Skin of body (tissue), 3 donors: ENCODE measurements at places on chromosomes 6 and 20.
A peak's percentile ranks its signal among the peaks of the same experiment; 100 is the strongest.

GRCh38 chr6:122187186-122187585 is 212.3 kb upstream of the HSF2 start:
- no peak for DNase-seq

DNA sequence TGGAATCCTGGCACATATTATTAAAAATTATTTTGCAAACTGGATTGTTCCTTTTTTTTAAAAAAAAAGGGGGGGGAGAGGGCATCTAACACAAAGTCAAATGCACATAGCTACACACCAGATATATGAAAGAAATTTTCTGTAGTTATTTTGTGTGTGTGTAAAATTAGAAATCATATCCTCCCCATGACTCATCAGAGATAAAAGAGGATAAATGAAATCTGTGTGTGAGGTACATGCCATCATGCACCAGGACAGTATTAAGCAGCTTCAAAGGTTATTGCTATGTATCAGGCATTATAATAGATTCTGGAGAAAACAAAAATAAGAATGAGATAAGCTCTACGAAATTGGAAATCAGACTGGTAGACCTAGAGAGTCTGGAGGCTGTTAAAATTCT is 5.2 kb downstream of the BTBD9 start:
- no peak for DNase-seq

- DNase-seq, result peak; percentile 60
These were observed 61.1 kb downstream of the FAM217A start for GRCh38 chr6:4017834-4018170.

DNA sequence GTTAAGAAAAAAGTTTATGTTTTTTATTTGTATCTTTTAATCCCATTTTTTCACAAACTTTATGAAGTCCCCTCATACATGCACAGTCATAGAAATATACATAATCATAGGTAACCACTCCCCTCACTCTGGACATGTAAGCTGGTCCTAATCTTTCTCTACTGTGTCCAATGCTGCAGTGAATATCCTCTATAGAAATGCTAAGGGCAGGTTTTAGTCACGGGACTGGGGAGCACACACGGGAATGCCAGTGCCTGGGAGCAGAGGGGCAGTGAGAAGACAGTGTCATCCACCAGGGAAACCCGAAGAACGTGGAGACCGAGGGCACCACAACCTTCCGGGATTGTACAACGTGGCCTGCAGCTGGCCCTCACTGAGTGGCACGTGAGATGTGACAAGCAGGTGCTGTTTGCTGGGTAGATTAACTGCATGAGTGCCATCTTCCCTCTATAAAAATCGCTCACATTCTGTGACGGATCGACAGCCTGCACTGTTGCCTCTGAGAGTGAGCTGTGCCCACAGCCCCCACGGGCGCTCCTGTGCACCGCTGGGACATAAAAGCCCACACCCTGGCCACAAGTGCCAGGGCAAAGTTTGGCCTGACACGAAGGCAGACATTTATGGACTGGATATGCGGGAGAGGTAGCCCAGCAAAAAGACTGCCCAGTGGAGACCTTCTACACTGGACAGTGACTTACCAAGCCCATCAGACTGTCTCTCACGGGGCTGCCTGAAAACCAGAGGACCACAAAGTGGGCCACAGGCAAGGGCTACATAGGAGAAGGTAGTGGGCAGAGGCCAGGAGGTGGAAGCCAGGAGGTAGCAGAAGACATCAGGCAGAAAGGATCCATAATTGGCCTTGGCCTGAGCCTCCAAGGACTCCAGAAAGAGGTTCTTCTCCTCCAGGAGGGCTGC is 63.2 kb downstream of the FGD2 start:
- no peak for DNase-seq

DNA sequence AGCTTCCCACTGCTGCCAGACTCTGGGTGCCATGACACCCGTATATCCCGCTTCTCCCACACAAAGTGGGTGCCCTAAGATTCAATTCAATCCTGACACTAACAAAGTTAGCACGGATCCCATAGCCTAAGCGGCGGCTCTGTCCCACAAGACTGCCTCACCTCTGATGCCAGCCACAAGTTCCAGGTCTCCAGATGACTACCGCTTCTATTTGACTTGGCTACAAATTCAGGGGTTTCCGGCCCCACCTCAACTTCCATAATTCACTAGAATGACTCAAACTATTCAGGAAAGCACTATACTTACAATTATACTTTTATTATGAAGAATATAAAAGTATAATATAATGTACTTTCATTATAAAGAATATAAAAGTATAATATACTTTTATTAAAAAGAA is 24.8 kb upstream of the SLC22A23 start:
- DNase-seq, result no peak

- DNase-seq, result no peak
These were observed 344.0 kb downstream of the PLCB1 start for GRCh38 chr20:8476021-8476420.

DNA sequence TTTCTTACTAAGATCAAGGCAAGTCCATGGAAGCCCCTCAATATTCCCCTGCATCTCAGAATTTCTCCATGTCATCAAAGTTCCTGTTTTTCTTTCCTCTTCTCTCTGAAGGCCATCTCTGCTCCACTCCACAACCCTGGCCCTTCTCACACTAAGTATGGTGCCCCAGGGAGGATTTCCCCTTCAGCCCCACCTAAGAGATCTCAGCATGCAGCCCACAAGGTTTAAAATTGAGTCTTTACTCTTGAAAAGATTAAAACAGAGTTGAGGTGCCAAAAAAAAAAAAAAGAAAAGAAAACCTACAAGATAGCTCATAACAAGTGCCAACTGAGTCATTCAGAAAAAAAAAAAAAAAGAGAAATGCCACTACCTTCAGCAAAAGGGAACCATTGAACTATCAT is 36.5 kb upstream of the TNFAIP3 start:
- DNase-seq, result no peak

GRCh38 chr6:35780719-35781118 is at the start of gene CLPSL1:
Gene CLPSL1, plus strand, starts transcription at chr6:35781019. Its CDS starts 92 bp downstream, at chr6:35781111.
- no peak for DNase-seq

- DNase-seq, result no peak
These were observed 800 bp upstream of the GRIK2 start for GRCh38 chr6:101392586-101393230.

GRCh38 chr6:168676552-168677322 is 235.8 kb downstream of the SMOC2 start:
- DNase-seq, result no peak

DNA sequence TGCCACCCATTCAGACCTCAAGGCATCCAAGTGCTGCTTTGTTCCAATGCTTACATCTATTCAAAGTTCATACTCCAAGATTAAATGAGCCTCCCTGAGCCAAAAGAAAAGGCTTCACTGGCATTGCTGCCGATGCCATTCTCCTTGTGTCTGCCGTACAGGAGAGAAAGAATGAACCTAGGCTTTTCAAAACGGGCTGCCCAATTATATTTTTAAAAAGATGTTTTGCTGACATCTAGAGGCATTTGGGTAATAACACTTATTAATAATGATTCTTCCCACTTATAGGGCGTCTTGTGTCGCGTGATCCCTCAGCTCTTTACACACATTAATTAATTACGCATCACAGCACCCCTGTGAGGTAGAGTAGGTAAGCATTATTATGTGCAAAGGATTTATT is 545.6 kb downstream of the PKHD1 start:
- DNase-seq, result no peak

- DNase-seq, result peak; percentile 63
These were observed 15.7 kb downstream of the NRSN2 start for GRCh38 chr20:362271-363254.

DNA sequence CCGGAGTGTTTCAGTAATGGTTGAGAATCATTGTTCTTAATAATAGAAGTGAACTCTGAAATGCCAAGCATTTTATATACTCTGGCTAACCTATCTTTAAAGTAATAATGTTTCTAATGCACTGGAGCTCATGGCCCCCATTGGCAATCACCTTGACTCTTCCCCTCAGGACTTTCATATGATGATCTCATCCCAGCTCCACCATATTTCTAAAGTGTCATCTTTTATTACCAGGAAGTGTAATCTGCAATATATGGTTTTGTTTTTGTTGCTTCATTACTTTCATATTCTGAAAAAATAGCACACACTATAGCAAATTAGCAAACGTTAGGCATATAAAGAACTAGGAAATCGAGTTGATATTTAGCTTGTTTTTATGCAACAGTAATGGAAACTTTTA is 60.3 kb downstream of the TULP4 start:
- DNase-seq, result no peak

DNA sequence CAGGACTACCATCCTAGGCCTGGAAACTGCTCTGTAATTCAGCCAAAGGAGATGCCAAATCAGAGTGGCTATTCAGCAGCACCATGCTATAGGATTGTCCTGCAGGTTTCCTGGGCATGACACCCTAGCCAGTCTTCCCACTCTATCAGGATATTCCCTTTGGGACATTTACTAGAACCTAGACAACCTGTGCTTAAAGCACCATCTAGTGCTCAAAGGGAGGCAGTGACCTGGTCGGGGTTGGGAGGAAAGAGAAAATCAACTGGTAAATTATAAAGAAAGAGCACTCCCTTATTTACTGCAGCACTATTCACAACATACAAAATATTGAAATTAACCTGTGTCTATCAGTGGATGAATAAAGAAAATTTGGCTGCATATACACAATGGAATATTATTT is 67.2 kb upstream of the SMLR1 start:
- DNase-seq, result no peak

GRCh38 chr6:33008944-33009861 is at the start of gene HLA-DOA:
Gene HLA-DOA, minus strand, starts transcription at chr6:33009591.
- peak; percentile 22 for DNase-seq

DNA sequence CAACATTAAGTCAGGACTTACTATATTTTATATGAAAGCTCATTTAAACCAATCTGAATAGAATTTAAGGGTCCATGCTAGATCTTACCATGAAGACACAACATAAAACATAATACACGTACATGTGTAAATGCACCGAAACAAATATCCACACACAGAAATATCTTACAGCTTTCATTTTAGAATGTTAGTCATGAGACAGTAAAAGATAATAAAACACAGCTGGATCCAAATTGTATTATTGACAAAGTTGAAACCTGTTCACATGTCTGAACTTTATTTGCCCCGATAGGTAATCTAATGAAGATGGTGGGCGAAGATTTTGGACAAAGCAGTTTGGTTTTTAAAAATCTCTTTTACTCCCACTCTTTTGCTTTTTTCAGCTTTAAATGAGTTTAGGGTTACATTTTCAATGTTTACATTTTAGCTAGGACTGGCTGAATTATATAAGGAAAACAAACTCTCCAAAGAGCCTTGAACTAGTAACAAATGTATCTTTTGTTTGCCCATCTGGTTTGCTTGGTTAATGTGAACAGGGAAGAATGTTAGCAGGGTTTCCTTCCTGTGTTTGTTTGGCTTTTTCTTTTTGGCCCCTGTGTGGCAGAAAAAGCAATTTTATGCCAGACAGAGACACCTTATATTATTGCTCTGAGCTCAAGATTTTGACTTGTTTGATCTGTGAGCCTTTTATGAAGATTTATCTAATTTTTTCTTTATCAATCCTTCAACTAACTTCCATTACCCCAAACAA is 5.1 kb upstream of the TMEM181 start:
- no peak for DNase-seq

GRCh38 chr6:167165858-167166471 is 8.2 kb upstream of the GPR31 start:
- DNase-seq, result no peak

GRCh38 chr6:111603040-111603439 is 2.6 kb downstream of the TRAF3IP2 start:
- DNase-seq, result peak; percentile 82

DNA sequence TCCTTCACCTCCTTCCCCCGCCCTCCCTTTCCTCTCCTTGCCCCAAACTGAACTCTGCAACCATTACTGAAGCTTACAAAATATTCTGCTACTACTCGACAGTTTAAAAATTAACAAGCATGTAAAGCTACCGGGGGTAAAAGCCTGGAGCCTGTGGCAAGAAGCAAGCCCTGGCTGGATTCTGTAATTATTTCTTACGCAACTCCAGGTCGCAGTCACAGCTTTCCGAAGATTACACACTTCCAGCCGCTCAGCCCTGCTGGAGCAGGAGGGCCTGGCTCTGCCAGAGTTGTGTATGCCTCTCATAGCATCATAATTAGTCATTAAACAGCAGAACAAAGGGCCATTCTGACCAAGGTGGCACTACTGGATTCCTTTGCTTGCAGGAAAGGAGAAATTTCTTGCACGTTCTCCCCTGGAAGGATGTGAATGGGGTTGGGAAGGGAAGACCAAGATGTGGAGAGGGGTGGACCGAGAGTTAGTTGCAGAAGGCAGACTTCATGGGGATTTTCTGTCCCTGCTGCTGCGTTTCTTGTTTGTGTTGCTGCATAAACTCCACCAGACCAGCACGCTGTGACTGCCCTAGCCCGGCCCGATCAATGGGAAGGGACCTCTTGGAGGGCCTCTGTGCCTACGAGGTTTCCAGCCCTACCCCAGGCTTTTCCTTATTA is 23.6 kb downstream of the FOXQ1 start:
- DNase-seq, result no peak

- DNase-seq, result no peak
These were observed 2.4 kb upstream of the GLYATL3 start for GRCh38 chr6:49497304-49497703.

DNA sequence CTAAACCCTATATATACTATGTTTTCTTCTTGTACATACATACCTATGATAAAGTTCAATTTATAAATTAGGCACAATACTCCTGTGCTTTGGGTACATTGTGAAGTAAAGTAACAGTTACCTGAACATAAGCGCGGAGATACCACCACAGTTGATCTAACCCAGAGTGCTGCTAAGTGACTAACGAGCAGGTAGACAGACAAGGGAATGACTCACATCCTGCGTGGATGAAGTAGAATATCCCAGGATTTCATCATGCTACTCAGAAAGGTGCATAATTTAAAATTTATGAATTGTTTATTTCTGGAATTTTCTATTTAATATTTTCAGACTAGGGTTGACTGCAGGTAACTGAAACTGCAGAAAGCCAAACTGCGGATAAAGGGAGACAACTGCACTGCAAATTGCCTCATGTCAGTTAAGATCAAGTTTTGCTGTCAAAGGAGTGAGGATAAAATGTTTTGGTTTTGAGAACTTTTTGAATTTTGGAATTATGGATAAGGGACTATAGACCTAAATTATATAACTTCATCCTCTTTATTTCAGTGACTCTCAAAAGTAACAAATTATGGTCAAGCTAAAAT is 14.4 kb downstream of the MKKS start:
- DNase-seq, result no peak

GRCh38 chr6:39821046-39821740 is 29.0 kb downstream of the DAAM2 start:
- DNase-seq, result no peak

GRCh38 chr6:118485601-118486550 is 62.2 kb upstream of the PLN start:
- no peak for DNase-seq

DNA sequence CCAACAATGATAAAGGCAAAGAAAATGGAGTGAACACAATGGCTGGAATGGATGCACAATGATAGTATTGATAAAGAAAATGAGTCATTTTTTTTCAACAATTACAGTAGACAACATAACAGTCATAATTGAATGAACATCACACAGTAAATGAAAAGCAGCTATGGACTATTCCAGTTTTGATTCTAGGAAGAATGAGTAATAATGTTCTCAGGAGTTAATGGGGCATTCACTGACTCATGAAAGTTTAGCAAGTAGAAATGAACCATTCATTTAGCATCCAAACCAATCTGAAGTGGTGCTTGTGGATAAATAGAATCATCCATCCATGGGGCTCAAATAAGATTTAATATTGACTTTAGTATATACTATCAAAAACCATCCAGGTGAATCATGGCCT is 1029.5 kb upstream of the GJE1 start:
- no peak for DNase-seq
